Progenitor cell of endocrine pancreas (in vitro differentiated cells): ENCODE measurements at places on chromosomes 4 and X.

- no peaks in the 10 kb centered on the region for H3K27me3 ChIP-seq
- peaks cover 21% of the 10 kb centered on the region for H3K36me3 ChIP-seq
- H3K4me1 ChIP-seq, result no peaks in the 10 kb centered on the region
- DNase-seq, result no peak
- no peak overlapping the region for H3K27ac ChIP-seq
- no peak overlapping the region for H3K4me3 ChIP-seq
Measured at GRCh38 chrX:41209853-41210252, 124.1 kb upstream of the DDX3X start.

DNA sequence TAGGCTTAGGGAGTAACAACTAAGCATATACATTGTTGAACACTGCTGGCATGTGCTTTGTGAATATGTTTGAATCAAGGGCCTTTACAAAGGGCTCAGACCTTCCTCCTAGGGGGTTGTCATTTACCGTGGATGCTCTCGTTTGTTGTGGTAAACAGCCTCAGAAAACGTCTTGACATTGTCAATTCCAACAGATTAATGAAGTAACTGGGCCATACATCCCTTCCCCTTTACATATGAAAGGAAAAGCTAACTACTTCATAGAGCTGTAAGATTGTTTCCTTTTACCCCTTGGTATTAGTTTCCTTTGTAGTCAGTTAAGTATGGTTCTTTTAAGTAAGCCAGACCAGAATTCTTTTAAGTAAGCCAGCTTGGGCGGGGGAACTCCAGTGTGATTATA lies 42.9 kb downstream of the FAT4 start:
- no peaks in the 10 kb centered on the region for H3K36me3 ChIP-seq
- no peak overlapping the region for H3K27ac ChIP-seq
- H3K4me1 ChIP-seq, result peaks cover 5% of the 10 kb centered on the region
- H3K4me3 ChIP-seq, result no peak overlapping the region

DNA sequence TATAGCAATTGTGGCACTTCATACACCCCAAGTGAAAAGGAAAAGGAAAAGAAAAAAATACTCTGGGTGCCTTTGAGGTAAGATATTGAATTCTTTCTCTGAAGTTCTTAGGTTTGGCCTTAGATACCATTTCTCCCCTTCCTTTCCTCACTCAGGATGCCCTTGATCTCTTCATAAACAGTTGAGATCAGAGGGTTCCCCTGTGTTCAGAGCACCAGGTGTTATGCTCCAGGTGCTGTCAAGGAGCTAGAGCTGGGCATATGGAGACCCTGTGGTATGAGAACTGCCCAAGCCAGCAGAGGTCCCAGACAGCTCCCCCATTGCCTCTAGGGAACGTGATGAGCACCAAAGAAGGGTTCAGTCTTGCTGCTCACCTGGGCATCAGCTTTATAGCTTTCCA lies 17.1 kb upstream of the CD40LG start:
- no peak for DNase-seq
- H3K4me1 ChIP-seq, result no peaks in the 10 kb centered on the region
- no peak overlapping the region for H3K27ac ChIP-seq
- H3K27me3 ChIP-seq, result no peaks in the 10 kb centered on the region
- no peaks in the 10 kb centered on the region for H3K36me3 ChIP-seq

DNA sequence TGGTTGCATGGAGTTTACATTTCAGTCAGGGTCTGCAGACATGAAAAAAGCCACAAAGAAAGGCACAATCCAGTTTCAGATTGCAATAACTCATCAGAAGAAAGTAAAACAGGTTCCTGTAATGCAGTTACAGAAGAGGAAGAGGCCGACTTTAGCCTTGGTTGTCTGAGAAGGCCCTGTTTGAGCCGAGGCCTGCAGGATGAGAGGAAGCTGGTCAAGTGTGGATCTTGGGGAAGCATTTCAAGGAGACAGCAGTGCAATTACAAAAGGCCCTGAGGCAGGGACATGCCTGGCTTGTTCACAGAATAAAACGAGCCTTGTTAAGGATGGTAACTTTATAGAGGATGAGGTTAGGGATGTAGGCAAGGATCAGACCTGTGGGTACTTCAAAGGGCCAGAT lies 62.4 kb downstream of the AFF2 start:
- DNase-seq, result no peak
- H3K36me3 ChIP-seq, result peaks cover 2% of the 10 kb centered on the region
- H3K27me3 ChIP-seq, result no peaks in the 10 kb centered on the region
